ENCODE measurements at places on chromosomes 6 and 20.

- no peak for DNase-seq
These were observed 198.6 kb downstream of the ZDHHC14 start for GRCh38 chr6:157579467-157580031.

GRCh38 chr20:51210084-51210483, 187.2 kb upstream of the KCNG1 start:
- no peak for DNase-seq

DNA sequence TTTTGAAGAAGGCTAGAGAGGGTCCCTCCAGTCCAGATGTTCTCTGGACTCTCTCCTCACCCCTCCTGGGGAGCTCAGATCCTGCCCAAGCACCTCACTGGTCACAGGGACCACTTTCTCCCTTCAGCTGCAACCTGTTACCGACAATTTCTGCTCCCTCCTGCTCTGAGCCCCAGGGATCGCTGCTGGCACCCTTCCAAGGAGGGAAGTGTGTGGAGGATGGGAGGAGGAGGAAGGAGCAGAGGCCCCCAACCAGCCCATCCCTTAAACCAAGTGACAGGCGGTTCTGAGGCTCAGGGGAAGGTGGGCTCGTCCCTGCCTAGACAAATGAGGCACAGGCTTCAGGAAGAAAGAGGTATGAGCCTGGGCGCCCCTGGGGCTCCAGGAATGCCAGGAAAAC, 13.9 kb downstream of the PMEPA1 start:
- no peak for DNase-seq

- DNase-seq: no peak
These were observed 687.9 kb upstream of the CITED2 start for GRCh38 chr6:140062043-140063020.

GRCh38 chr6:141326426-141326825, 806.3 kb upstream of the GJE1 start:
- DNase-seq: no peak

- no peak for DNase-seq
These were observed 26.3 kb upstream of the UBR2 start for GRCh38 chr6:42537536-42537935.

DNA sequence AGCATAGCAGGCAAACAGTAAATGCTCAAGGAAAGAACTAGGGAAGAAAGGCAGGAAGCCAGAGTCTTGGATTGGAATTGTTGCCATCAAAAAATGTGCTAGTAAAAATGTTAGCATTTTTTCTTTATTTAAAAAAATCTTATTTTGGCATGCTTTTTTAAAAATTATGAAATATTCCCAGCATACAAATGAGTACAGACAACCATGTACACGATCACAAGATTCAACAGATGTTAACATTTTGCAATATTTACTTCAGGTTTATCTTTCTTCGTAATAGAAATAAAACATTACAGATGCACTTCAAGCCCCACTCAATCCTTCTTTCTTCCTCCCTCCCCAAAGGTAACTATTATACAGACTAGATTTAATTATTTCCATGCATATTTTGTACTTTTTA, 27.4 kb upstream of the NOP56 start:
- no peak for DNase-seq

GRCh38 chr6:168459572-168459971, 18.6 kb downstream of the SMOC2 start:
- no peak for DNase-seq

- no peak for DNase-seq
These were observed 379.9 kb downstream of the CD109 start for GRCh38 chr6:74075896-74076295.

- no peak for DNase-seq
These were observed 32.5 kb downstream of the ADGRG6 start for GRCh38 chr6:142334294-142334693.

DNA sequence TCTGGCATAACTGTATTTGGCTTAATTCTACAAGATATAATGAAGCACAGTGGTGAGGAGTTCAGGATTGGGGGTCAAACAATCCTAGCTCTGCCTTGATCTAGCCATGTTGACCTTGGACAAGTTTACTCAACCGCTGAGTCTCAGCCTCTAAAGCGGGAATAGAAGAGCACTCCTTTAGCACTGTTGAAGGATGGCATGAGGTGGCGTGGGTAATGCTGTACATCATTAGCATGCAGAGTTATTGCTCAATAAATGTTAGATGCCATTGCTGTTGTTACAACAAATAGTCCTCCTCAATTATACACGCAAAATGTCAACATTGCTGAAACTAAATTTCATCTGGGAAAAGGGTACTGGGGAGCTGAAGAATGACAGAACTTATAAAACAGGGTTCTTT, 78.6 kb downstream of the KIF13A start:
- DNase-seq: no peak

GRCh38 chr6:33744001-33744848, 2.5 kb downstream of the IP6K3 start:
- peak; percentile 89 for DNase-seq

DNA sequence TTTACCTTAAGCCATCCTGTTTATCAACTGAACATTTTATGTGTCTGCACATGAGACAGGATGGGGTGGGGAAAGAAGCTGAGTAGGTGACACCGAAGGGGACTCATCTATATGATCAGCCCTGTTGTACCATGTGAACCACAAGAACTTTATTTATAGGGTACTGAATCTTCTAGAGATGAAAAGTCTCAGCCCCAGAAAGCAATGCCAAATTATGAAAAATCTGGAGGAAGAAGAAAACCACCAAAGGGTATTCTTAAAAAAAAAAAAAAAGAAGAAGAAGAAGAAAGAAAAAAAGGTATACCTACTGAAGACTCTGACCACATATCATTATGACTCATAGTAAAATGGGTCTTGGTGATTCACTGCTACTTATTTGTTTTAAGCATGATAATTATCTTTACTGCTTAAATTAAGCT, 39.8 kb upstream of the HBS1L start:
- DNase-seq: no peak

- DNase-seq: peak; percentile 77
These were observed 197.4 kb upstream of the KCNG1 start for GRCh38 chr20:51220293-51220706.

DNA sequence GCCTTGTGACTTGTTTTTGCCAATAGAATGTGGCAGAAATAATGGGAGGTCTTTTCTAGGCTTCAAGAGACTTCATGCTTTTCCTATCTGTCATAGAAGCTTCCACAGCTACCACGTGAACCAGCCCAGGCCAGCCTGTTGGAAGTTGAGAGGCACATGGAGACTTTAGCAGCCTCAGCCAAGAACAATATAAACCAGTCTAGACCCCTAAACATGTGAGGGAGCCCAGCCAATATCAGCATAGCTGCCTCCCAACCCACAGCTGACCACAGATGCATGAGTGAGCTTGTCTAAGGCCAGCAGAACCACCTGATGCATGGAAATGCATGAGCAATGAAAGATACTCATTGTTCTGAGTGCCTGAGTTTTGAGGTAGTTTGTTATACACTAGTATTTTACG, 540.7 kb upstream of the BTBD3 start:
- DNase-seq: no peak

GRCh38 chr20:54103067-54103761, 32.8 kb upstream of the BCAS1 start:
- peak; percentile 71 for DNase-seq

- DNase-seq: no peak
These were observed 151.8 kb upstream of the PDE7B start for GRCh38 chr6:135699705-135700104.

- no peak for DNase-seq
These were observed 217.0 kb downstream of the DLL1 start for GRCh38 chr6:170073846-170074245.

DNA sequence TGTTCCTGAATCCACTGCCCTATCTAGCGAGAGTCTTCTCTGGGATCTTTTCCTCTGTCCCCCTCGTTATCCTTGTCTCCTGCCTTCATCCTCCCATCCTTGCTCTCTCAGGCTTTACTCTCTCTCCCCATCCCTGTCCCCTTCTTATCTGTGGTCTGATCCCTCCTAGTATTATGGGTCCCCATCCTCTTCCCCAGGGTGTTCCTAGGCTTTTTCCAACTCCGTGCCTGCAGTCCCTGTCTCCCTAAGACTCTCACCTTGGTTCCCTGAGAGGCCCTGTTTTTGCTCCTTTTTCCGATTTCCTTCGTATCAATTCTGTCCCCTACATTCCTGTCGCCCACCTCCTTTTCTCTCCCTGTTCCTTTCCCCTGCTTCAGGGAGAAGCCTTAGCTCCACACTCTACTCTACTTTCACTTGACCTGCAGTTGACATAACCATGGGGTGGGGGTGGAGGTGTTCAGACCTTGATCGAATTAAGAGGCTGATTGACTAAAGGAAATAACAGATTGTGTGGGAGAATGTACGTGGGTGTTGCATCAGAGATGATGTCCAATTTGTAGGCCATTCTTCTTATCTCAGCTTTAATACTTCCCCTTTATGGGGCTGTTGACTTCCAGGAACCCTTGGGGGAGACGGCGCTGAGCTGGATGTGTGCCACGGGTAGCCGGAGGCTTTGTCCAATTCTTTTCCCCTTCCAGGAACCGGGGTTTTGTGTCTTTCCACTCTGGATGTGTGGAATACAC, 905 bp downstream of the PPARD start:
- no peak for DNase-seq

DNA sequence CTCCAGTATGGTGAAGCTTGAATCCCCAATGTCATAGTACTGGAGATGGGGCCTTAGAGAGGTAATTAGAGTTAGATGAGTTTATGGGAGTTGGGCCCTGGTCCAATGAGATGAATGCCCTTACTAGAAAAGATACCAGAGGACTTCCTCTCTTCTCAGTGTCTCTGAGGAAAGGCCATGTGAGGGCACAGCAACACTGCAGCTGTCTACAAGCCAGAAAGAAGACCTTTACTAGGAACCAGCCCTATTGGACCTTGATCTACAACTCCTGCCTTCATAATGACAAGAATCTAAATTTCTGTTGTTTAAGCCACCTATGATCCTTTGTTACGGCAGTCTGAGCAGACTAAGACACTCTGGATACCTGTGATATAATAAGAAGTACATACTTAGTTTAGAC, 31.4 kb upstream of the AKAP7 start:
- no peak for DNase-seq

DNA sequence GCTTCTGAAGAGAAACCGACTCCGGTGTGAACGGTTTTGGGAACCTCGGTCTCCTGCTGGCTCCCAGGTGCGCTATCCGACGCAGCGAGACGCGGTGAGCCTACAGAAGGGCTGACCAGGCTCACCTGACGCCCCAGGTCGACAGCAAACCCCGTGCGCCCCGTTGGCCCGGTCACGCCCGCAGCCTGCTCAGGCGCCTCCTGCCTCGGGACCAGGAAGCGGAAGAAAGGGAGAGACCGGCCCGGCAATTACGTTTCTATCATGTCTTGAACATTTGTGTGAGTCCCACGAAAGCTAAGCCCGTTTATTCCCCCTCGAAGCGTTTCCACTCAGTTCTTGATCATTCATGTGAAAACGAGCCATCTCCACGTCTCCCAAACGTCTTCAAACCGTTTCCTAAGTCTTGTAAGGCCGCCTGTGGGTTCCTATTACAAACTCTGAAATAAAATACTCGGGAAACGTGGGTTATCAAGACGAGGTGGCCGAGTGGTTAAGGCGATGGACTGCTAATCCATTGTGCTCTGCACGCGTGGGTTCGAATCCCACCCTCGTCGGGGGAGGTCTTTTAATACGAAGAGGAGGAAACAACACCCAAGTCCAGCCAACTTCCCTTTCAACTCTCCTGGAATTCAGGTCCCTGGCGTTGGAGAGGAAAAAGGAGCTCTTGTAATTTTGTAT, 150.5 kb upstream of the PRSS16 start:
- peak; percentile 69 for DNase-seq

DNA sequence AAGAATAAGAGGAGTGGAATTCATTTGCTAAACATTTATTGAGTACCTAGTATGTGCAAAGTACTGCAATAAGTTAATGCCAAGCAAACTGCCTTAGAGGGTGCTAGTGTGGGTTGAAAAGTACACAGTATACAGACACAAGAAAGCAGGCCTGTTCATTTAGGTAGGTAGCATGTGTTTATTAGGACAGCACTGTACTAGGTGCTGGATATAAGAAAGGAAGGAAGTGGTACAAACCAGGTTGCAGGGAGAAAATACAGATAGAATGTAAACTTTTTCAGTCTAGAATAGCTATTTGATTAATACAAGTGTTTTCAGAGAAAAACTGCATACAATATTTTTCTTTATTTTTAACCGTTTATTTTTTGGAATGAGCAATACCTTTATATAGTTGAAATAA, 68.1 kb downstream of the PHF20 start:
- DNase-seq: no peak

DNA sequence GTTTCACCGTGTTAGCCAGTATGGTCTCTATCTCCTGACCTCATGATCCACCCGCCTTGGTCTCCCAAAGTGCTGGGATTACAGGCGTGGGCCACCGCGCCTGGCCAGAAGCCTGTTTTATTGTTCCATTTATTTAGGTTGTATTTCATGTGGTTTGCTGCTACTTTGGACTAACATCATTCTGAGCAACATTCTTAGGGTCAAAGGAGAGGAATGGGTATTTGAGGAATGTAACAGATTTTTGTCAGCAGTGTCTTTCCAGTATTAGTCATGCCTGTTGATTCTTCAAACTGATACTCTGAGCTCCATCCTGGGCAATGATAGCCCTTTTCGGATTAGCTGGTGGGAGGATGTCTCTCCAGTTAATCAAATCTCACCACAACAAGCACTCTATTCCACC, 213.0 kb upstream of the CITED2 start:
- DNase-seq: no peak

DNA sequence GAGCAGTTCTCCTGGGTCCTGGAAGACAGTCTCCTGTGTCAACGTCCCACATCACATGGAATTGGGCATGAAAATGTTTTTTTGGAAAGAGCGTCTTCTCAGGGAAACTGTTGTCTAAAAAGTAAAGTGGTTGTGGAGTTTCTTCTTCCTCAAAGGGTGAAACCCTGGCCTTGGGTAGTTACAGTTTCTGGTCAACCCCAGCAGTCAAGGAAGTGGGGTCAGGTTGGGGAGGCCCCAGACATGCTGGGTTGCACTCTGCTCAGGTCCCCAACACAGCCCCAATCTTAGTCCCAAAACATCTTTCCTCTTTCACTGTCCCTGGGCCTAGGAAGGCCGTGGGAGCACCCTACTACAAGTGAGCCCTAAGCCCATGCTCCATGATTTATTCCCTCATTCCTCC, 996 bp upstream of the NFKBIE start:
- DNase-seq: peak; percentile 79

DNA sequence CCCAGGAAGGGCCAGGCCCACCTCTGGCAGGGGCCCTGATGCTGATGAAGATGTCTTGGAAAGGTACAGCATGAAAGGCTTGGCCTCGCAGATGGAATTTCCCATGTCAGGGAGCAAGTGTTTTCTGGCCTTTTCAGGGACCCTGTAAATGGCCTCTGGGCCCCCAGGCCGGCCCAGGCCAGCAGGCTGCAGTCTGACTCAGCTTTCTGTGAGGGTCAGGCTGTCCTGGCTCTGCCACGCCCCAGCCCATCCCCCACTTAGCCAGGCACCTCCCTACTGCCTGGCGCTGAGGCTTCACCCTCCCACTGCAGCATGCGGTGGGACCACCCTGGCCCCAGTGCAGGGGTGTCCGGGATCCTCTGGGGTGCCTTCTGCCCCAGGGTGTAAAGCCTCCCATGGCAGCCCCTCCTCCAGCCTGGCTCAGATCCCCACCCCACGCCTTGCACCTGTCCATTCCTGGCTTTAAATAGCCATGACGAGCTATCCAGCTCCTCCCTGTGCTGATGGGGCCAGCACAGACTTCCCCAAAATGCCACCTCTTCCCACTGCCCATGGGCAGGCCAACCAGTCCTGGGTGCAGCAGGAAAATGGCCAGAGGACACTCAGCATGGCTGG, 35.6 kb upstream of the GATA5 start:
- DNase-seq: no peak

Measured in GM13976 (cell line).